GM18507 (cell line): ENCODE measurements at places on chromosomes 4 and X.

GRCh38 chr4:178165251-178165950 lies 723.2 kb upstream of the AGA start:
- no peak for DNase-seq

DNA sequence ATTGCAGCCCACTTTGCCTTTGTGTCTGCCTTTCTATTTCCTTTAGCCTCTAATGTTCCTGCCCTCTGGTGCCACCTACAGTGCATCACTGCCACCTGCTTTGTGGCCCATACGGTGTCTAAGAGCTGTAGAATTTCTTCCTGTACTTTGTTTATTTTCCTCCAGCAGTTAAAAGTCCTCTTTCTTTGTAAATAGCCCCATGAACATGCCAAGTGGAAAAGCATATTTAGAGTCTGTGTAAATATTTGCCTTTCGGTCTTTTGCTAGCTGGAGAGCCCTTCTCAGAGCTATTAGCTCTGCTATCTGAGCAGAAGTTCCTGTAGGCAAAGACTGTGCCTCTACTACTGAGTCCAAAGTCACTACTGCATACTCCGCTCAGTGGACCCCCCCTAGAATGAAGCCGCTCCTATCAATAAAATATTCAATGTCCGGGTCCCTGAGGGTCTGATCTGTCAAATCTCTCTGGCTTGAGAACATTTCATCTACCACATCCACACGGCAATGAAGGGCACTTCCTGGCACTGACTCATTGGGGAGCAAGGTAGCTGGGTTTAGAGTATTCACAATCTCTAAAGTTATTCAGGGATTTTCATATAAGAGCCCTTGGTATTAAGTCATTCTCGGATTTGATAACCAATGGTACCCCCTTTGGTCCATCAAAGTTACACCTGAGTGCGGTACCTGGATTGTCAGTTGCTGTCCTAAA lies 36.3 kb downstream of the SULT1E1 start:
- no peak for DNase-seq

DNA sequence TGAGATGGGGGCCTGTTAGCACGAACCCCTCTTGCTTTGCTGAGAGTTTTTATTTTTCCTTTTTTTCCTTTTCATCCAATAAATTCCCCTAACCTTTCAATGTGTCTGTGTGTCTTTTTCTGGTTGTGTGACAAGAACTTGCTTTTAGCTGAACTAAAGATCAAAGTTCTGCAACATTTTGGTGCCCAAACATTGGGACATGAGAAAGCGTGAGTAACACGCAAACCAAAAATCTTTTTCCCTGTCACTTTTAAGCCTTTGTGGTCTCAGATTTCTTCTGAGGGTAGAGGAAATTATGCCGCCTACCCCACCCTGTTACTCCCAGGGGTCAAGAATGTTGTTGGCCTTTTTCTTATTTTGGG lies 141.8 kb upstream of the CPXCR1 start:
- no peak for DNase-seq

DNA sequence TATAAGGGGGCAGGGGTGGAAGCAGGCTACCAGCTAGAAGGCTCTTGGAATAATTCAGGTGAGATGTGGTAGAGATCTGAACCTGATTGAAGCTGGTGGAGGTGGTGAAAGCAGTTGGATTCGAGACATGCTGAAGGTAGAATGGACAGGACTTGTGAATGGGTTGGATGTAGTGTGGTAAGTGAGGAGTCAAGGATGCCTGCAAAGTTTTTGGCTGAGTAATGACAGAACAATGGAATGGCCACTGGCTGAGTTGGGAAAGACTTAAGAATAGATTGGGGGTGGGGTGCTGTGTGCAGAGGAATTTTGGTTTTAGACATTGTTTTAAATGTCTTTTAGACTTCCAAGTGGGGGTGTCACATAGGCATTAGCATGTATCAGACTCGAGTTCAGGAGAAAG lies 33.5 kb downstream of the HPF1 start:
- no peak for DNase-seq

DNA sequence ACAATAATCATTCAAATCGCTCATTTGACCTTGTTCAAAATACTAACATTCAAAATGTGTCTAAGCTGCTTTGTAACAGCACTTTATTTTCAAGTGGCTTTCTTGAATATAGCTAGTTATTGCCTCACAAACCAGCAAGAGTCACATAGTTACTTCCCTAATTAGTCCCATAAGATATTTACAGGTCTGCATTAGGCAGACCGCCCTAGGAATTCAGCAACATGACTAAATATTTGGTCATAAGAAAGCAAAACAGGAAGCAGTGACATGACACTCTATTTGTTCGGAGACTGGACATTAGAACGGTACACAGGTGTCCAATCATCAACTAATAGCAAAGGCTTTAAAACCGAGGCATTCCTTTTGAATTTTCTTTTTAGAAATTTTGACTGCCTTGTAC lies 262.0 kb downstream of the COL25A1 start:
- no peak for DNase-seq

- DNase-seq, result peak; percentile 42
Measured at GRCh38 chrX:107673933-107674479, 45.7 kb downstream of the PRPS1 start.

DNA sequence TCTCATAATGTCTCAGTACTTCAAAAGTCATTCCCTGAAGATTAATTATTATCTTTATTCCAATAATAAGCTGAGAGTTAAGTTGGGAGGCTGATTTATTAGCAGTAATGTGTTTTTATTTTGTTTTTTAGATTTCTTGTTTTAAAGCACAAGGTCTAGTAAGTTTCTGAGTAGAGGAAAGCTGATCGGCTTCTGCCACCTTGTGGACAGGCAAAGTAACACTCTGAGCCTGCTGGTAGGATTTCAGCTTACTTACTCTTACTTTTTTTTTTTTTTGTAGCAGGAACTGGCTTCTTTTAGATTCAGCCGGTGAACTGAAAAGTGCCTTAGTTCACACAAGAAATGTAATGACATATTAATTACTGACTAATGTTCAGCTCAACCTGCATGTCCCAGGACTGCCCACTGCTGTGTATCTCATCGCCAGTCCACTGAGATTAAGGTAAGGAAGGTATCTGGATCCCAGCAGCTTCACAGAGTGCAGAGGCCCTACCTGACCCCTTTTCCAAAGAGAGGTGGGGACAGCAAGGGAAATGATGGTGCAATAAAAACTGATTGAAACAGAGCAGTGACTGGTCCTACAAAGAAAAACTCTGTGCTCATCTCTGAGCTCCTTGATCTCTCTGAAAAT lies 126.5 kb downstream of the ADGRA3 start:
- DNase-seq, result no peak

- peak; percentile 35 for DNase-seq
Measured at GRCh38 chr4:37452952-37453280, 208.4 kb downstream of the NWD2 start.

- no peak for DNase-seq
Measured at GRCh38 chrX:46317163-46317562, 228.1 kb downstream of the ZNF674 start.

GRCh38 chr4:160709026-160709425 lies 1454.8 kb downstream of the FSTL5 start:
- DNase-seq, result no peak

- DNase-seq, result no peak
Measured at GRCh38 chrX:108323751-108324150, 114.5 kb downstream of the COL4A6 start.

- DNase-seq, result no peak
Measured at GRCh38 chrX:337331-337831, 18.8 kb upstream of the GTPBP6 start.

DNA sequence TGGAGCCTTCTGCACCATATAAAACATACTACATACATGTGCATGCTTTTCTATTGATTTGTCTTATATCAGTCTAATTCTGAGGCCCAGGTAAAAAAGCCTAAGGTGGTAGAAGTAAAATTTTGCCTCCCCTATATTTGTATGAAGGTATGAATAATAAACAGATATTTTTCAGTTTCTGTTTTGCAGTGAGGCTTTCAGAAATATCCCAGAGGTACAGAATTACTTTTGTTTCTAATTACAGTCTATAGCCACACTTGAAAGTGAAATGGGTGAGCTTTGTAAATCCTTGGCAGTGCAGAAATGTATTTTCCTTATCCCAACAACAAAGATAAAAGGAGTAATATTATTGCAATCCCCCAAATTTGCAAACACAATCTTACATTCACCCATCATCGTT lies 59.5 kb downstream of the DDX60 start:
- DNase-seq, result no peak

DNA sequence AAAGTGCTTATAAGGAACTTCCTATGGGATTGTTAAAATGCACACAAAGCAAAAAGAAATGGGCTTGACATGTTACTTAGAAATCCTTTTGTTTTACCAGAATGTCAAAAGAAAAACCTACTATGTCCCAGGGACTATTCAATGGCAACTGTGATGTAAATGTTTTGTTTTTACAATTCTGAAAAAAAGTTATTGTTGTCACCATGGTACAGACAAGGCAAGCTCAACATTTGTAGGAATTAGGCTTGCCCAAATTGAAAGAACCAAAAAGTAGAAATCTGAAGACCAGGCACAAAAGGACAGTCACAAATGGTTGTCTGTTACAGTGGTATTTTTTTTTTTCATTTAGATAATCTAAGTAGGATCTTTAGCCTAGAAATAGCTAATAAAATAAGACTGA lies 638.6 kb downstream of the STPG2 start:
- no peak for DNase-seq

DNA sequence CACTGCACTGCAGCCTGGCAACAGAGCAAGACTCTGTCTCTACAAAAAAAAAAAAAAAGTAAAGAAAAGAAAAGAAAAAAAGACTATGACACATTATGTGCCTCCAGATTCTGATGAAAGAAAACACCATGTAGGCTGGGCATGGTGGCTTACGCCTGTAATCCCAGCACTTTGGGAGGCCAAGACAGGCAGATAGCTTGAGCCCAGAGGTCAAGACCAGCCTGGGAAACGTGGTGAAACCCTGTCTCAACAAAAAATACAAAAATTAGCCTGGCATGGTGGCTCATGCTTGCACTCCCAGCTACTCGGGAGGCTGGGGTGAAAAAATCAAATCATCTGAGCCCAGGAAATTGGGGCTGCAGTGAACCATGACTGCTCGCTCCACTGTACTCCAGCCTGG lies 19.4 kb downstream of the THOC2 start:
- DNase-seq, result no peak

- DNase-seq, result no peak
Measured at GRCh38 chr4:92304121-92304520, 355 bp downstream of the GRID2 start.

DNA sequence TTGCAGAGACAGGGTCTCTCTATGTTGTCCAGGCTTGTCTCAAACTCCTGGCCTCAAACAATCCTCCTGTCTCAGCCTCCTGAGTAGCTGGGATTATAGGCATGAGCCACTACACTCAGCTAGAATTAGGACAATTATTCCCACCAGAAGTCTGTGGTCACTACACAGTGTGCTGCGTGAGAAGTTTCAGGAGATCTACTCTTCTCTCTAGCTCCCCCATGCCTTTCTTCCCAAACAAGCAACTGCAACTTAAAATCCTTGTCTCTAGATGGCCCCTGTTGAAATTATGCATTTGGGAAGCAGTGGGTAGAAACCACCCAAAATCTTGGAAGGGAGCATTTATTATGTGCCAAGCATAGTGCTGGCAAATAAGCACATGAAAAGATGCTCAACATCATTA lies 21.1 kb upstream of the MAP7D3 start:
- DNase-seq, result no peak

DNA sequence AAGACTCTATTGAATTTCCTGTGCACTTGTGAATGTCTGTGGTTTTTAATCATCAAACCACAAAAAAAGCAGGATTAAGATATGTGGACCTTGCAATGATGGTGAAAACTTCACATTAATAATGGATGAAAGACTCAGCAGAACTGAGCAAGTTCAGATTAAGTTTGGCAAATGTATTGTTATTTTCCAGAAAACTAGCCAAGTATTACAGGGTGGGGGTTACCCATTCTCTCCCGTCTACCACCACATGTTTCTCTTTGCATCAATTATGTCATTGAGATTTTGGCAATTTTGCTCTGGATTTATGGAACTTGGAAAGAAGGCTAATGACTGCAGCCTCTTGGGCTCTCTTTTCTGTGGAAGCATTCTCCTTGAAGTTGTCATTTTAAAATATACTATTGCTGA lies 577.1 kb downstream of the ANKRD50 start:
- no peak for DNase-seq

DNA sequence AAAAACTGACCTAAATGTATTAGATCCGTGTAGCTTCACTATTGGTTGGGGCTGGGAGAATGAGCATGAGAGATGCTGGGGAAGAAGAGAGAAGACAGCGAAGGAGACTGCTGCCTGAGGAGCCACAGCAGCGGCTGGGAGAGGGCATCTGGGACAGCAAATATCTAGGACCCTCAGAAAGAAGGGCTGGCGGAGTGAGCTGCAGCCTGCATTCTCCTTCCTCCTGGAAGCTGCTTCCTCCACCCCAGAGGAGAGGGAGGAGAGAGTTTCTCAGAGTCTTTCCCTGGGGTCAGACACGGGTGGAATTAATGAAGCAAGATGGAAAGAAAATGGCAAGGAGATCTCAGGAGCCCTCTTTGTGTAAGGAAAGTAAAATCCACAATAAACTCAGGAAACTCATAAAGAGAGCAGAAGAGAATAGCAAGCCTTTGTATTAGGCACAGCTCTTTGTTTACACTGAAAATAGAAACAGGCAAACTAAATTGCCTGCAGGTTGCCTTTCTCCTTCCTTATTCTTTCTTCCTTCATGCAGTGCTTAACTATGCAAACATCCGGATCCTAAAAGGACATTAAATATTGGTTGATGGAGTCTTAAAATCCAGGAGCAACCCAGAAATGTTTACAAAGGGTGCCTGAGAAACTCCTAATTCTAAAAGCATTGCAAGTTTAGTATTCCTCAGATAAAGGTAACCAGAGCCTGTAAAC lies 130.3 kb upstream of the GALNT7 start:
- DNase-seq, result no peak

DNA sequence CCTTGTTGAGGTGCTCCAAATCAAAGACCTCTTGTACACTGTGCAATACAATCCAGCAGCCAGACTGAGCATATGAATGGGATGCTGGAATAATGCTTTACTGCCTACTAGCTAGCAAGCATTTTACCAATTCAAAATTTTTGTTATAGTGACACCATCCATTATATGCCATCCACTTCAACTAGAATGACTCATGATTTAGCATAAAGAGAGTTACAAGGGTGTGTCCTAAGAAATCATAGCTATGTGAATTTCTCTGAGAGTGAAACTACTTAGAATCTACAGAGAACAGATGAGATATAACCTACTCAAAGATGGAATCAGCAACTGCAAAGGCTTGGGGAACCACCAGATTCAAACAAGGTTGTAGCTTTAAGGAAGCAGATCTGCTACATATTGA lies 221.9 kb downstream of the LHFPL1 start:
- no peak for DNase-seq
